ENCODE measurements at places on chromosomes 6 and 20.

DNA sequence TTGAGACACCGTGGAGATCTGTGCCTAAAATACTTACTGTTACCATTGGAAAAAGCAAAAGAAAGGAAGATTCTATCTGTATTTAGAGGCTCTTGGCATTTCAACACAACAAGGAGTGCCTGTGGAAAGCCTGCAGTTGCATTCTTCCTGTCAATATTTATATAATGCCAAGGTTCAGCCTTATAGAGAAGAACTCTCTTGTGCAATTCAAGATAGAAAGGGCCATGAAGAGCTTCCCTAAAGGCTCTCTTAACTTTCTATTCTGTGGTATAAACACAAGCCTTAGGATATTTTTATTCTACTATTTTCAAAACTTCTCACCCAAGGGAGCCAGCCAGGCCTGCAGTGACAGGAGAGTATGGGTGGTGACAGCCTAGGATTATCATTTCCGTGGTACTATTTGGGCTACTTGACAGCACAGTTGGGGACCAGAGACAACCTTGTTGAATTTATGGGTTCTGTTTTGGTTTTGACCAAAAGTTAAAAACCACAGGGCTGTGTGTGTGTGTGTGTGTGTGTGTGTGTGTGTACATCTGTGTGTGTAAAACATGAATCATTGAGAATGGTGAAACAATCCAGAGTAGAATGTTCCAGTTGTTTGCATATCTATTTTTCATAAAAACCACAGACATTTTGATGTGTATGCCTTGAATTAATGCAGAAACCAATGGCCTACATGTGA, 700.9 kb upstream of the SLC35B3 start:
- DNase-seq, result no peak

GRCh38 chr6:129006724-129007514, 124.0 kb downstream of the LAMA2 start:
- no peak for DNase-seq

GRCh38 chr20:20743511-20744169, 31.2 kb upstream of the RALGAPA2 start:
- no peak for DNase-seq

- DNase-seq, result no peak
These were observed 6.7 kb downstream of the TEAD3 start for GRCh38 chr6:35489995-35490791.

DNA sequence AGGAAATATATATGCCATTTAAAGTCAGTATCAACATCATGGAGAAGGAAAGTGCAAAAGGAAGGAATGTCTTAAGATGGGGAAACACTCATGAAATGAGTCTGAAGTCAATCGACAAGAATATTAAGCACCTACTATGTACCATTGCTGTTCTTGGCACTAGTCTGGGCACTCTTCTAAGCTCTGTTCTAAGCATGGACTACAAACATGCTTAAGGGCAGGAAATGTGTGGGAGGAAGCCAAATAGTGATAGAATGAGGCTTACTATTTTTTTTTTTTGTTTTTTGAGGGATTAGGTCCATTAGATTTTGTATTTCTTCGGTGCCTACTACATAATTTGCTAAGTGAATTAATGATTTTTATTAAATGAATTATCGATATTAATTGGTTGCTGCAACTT, 83.8 kb upstream of the SUPT3H start:
- no peak for DNase-seq

DNA sequence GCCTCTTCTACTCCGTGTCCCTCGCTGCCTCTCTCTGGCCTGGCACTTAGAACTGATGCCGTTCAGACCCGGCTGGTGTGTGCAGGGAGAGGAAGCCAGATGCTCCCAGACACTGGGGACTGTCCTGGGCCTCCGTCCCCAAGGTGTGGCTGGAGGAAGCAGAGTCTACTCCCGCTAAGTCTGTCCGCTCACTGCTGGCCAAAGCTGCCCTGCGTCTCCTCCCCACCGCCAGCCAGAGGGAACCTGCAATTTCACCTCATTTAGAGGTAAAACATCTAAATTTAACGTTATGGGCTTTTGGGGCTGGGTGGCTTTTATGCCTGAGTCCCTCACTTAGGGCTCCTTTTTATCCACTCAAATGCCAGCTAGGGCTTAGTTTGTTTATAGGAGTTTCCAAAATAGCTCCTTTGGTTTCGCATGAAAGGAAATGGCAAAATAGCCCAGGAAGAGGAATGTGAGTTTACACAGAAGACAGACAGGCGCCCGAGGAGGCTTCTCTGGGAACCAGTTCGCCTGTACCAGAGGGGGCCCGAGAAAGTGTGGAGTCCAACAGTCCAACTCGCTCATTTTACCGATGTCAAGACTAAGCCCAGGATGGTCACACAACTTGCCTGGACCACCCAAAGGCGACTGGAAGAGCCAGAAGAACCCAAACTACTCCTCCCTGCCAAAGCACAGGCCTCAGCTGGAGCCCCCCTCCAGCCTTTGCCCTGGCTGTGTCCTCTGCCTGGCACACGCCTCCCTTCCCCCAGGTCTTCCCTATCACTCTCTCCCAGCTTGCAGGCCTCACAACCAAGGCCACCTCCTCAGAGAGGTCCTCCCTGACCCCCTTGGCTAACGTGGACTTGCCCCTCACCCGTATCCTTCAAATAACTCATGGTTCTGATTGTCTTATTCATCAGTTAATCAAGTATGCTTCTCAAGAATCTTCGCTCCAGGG, 54.5 kb downstream of the RIPOR3 start:
- DNase-seq, result no peak

Measured in activated CD8-positive, alpha-beta memory T cell treated with anti-CD3 and anti-CD28 coated beads, Interleukin-2, amount 50 U/mL, for 4 hours (primary cell).